ENCODE measurements at places on chromosomes 4 and X. TPM values are rescaled to one million over a fixed set of nuclear protein-coding genes. Genes with fewer than 3 reads are reported as not detected.
A peak's percentile ranks its signal among the peaks of the same experiment; 100 is the strongest.

The SMIM31 gene
- 3.8 TPM for total RNA-seq

The PABPC1L2A gene
- total RNA-seq: not detected

The BMX gene
- total RNA-seq: 4.0 TPM

The MAGEA11 gene
- total RNA-seq: not detected

The ASMT gene
- total RNA-seq: 0.63 TPM

The GYG2 gene
- 4.6 TPM for total RNA-seq

The AVPR2 gene
- total RNA-seq: 2.5 TPM

The USP53 gene
- 54.6 TPM for total RNA-seq

The CT45A8 gene
- not detected for total RNA-seq

- no peak overlapping the region for H3K4me3 ChIP-seq
- no peak overlapping the region for H3K27ac ChIP-seq
- H3K4me1 ChIP-seq: no peaks in the 10 kb centered on the region
These were observed 443.1 kb downstream of the HNRNPD start for GRCh38 chr4:81930506-81931238.

GRCh38 chr4:70601422-70602039, 9.5 kb downstream of the AMBN start:
- H3K27me3 ChIP-seq: no peaks in the 10 kb centered on the region
- no peaks in the 10 kb centered on the region for H3K36me3 ChIP-seq
- peak; percentile 71 for DNase-seq
- no peak overlapping the region for H3K4me3 ChIP-seq

- H3K4me3 ChIP-seq: no peak overlapping the region
- DNase-seq: no peak
- H3K36me3 ChIP-seq: no peaks in the 10 kb centered on the region
- no peaks in the 10 kb centered on the region for H3K27me3 ChIP-seq
- H3K4me1 ChIP-seq: no peaks in the 10 kb centered on the region
These were observed 20.6 kb downstream of the NKX1-1 start for GRCh38 chr4:1385373-1386340.

DNA sequence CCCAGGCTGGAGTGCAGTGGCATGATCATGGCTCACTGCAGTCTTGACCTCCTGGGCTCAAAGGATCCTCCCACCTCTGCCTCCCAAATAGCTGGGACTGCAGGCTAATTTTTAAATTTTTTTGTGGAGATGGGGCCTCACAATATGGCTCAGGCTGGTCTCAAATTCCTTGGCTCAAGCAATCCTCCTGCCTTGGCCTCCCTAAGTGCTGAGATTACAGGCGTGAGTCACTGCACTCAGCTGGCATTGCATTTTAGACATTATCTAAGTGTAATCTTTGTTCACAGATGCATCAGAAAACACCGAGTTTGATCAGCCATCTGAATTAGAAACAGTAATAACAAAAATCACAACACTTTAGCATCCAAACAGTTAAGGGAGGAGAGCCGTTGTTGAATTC, 53.4 kb upstream of the CBR4 start:
- no peak overlapping the region for H3K4me3 ChIP-seq
- no peak for DNase-seq
- H3K27me3 ChIP-seq: no peaks in the 10 kb centered on the region
- H3K36me3 ChIP-seq: no peaks in the 10 kb centered on the region
- H3K4me1 ChIP-seq: peaks cover 15% of the 10 kb centered on the region

DNA sequence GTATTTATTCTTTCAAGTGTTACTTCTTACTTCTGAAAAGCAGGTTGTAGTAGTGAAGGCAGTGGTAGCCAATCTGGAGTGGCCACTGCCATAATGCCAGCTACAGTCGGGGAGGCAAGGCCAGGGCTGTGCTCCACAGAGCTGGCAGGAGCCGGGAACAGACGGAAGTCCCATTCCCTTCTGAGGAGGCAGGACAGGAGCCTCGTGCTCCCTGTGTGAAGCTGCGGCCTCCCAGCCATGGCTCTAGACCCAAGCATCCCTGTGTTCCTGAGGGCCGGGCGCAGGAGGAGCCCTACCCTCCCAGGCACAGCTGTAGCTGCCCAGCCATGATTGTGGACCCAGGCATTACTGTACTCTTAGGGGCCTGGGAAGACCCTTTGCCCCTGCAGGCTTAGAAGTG, 461.8 kb downstream of the ADGRL3 start:
- no peaks in the 10 kb centered on the region for H3K27me3 ChIP-seq
- no peak overlapping the region for H3K4me3 ChIP-seq
- H3K4me1 ChIP-seq: no peaks in the 10 kb centered on the region
- H3K36me3 ChIP-seq: no peaks in the 10 kb centered on the region
- no peak overlapping the region for H3K27ac ChIP-seq

- H3K27me3 ChIP-seq: no peaks in the 10 kb centered on the region
- no peak for DNase-seq
- no peak overlapping the region for H3K27ac ChIP-seq
- H3K4me1 ChIP-seq: no peaks in the 10 kb centered on the region
These were observed 419.1 kb upstream of the KLHL4 start for GRCh38 chrX:87098477-87098876.

GRCh38 chr4:123840197-123840596, 443.6 kb downstream of the SPRY1 start:
- no peaks in the 10 kb centered on the region for H3K27me3 ChIP-seq
- no peak overlapping the region for H3K4me3 ChIP-seq
- H3K4me1 ChIP-seq: no peaks in the 10 kb centered on the region
- peaks cover 6% of the 10 kb centered on the region for H3K36me3 ChIP-seq
- DNase-seq: no peak

GRCh38 chr4:155785828-155786227, 27.0 kb downstream of the GUCY1B1 start:
- DNase-seq: no peak
- peaks cover 3% of the 10 kb centered on the region for H3K4me1 ChIP-seq
- H3K36me3 ChIP-seq: no peaks in the 10 kb centered on the region
- no peak overlapping the region for H3K4me3 ChIP-seq
- H3K27me3 ChIP-seq: no peaks in the 10 kb centered on the region

DNA sequence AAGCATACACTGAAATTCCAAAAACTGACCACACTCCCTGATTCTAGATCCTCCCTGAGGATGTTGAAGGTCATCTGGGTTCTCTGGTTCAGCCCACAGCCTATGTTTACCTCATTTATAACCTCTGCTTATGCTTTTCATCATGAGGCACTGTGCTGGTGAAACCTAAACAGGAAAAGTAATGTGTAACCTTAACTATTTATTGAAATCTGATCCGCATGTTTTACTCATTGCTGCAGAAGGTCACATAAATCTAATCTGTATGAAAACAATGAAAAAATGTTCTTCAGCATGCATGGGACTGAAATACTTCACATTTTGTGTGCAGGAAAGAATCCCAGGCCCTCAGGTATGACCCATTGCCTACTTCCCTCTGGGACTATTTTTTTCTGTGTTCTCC, 30.3 kb downstream of the UCHL1 start:
- no peak overlapping the region for H3K27ac ChIP-seq
- no peak for DNase-seq
- no peak overlapping the region for H3K4me3 ChIP-seq
- peaks cover 6% of the 10 kb centered on the region for H3K4me1 ChIP-seq
- no peaks in the 10 kb centered on the region for H3K27me3 ChIP-seq
- no peaks in the 10 kb centered on the region for H3K36me3 ChIP-seq

DNA sequence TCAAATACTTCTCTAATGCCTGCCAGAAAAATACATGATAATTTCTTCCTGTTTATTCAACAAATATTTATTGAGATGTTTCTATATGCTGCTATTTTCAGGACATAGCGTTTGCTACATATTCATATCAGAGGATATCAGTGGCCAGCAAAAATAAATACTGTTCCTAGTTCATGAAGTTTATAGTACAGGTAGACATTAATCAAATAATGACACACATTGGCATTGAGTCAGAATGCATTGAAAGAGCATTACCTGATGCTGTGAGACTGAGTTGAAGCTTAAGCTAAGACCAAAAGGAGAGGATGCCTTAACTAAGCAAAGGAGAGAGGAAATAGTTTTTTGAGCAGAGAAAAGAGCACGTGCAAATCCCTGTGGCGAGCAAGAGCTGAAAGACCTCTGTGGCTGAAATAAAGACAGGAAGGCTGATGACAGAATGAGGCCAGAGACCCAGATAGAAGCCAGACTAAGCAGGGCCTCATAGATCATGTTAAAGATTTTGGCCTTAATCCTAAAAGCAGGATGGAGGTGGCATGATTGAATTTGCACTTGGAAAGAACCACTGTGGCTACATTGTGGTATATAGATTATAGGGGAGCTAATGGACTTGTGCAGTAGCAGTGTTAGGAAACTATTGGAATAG, 36.2 kb downstream of the FAM241A start:
- no peak for DNase-seq
- peaks cover 6% of the 10 kb centered on the region for H3K36me3 ChIP-seq
- no peak overlapping the region for H3K27ac ChIP-seq

DNA sequence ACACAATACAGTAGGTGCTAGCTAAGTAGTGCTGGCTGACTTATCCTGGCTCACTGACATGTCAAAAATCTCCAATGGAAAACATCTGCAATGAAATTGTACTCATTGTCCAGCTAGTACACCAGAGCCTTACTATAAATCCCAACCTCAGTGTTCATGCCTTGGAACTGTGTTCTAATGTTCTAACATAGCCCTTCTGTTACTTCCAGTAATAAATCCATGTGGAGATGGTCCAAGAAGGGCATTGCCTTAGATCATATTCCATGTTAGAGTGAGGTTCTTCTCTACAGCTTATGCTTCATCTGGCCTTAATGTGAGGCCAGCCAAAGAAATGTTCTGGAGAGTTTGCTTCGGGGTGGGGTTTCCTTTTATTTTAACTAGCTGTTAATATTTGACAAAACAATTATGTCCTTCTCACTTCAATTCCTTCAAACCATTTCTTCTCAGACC, 25.1 kb downstream of the ENOX2 start:
- H3K36me3 ChIP-seq: no peaks in the 10 kb centered on the region
- H3K4me1 ChIP-seq: peaks cover 4% of the 10 kb centered on the region
- no peak for DNase-seq
- no peak overlapping the region for H3K4me3 ChIP-seq

DNA sequence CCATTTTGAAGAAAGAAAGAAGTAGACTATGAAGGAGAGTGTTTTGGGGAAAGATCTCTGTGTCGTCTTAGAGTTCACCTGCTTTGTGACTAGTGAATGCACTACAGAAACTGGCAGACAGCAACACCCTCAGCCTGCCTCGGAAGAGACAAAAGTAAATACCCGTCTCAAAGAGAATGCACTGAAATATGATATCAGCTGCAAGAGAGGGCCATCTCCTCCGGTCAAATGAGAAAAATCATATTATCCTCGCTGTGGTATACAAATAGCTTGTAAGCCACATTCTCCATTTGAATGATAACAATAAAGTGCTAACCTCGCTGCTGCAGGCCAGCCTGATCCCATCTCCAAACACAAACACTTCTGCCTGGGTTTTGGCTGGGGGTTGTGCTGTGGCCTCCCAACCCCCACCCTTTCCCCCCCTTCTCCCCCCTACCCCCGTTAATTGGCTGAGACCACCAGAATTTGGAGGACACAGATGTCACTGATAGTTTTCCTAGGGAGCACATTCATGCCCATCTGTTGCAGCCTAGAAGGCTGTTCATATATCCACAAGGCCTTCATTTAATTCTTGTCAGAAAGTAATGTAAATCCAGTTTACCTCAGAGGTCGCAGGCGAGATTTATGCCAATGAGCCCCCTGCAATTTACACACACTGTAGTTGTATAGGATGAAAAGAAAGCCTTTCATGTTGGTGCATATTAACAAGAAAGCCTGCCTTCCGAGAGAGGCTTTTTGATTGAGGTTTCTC, 46.3 kb downstream of the ALPK1 start:
- peak; percentile 74 for DNase-seq
- H3K4me1 ChIP-seq: peaks cover 6% of the 10 kb centered on the region
- no peak overlapping the region for H3K27ac ChIP-seq
- H3K27me3 ChIP-seq: no peaks in the 10 kb centered on the region
- no peaks in the 10 kb centered on the region for H3K36me3 ChIP-seq
- H3K4me3 ChIP-seq: no peak overlapping the region

- no peaks in the 10 kb centered on the region for H3K36me3 ChIP-seq
- peak; percentile 93 for DNase-seq
- H3K27ac ChIP-seq: no peak overlapping the region
- H3K27me3 ChIP-seq: no peaks in the 10 kb centered on the region
- no peak overlapping the region for H3K4me3 ChIP-seq
These were observed 54.6 kb upstream of the HHIP start for GRCh38 chr4:144591401-144591800.

DNA sequence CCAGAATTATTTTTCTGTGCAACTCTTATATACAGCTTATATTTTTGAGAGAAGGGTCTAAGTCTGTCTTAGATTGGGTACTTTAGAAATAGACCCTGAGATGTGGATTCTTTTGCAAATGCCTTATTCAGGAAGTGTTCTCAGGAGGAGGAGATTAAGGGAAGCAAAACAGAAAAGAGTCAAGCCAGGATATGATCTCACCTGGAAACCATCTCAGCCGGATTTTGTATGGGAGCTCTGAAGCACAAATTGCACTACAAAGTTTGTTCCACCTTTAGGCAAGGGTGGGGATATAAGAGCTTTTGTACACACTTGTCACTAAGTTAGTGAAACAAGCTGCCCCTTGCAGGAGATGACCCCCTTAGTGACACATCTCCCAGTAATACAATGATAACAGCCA, 121.2 kb upstream of the GRPR start:
- no peak for DNase-seq
- H3K4me3 ChIP-seq: no peak overlapping the region
- H3K27me3 ChIP-seq: no peaks in the 10 kb centered on the region
- H3K4me1 ChIP-seq: peaks cover 2% of the 10 kb centered on the region
- H3K36me3 ChIP-seq: no peaks in the 10 kb centered on the region

DNA sequence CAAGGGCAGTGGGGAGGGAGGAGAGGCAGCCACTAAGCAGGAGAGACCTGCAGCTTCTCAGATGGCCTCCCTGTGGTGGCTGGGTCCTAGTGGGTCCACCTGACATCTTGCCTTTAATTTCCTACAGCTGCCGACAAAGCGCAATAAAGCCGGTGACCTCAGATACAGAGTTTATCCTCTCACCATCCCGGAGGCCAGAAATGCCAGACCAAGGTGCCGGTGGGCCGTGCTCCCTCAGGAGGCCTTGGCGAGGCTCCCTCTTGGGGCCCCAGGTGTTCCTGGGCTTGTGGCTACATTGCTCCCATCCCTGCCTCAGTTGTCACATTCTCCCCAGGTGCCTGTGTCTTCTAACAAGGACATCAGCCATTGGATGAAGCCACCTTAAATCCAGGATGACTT, 103.0 kb downstream of the ADRA2C start:
- H3K4me3 ChIP-seq: no peak overlapping the region
- no peak overlapping the region for H3K27ac ChIP-seq
- no peaks in the 10 kb centered on the region for H3K36me3 ChIP-seq
- no peak for DNase-seq
- H3K27me3 ChIP-seq: peaks cover 7% of the 10 kb centered on the region

DNA sequence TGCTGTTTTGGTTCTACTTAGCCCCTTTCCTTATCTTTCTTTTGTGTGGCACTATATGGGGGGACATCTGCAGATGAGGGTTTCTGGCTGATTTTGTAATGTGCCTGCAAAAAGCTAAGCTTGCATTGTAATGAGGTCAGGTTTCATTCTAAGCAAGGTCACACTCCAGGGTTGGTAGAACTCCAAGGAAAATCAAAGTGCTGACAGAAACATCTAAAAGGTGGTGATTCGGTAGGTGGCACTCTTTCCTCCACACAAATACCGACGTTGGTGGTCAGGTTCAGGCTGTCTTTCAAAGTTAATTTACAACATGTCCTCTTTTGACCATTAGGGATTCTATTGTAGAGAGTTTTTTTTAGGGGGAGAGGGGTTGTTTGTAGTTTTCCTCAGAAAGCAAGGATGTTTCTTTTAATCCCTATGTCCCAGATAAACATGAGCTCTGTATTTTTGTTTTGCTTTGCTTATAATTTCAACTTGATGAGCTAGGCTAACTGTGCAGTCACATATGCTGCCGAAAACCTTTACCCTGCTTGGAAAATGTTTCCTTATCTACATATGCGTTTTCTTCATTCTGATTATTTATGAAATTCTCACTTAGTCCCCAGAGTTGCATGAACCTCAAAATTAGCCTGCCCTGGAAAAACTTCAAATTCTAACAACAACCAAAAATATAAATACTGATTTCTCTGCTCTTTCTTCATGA, 434.2 kb downstream of the PPARGC1A start:
- DNase-seq: peak; percentile 80
- H3K4me1 ChIP-seq: no peaks in the 10 kb centered on the region
- no peak overlapping the region for H3K4me3 ChIP-seq
- no peaks in the 10 kb centered on the region for H3K27me3 ChIP-seq

All from lung (tissue), 17 donors.